ENCODE measurements at places on chromosomes 6 and 20.
A peak's percentile ranks its signal among the peaks of the same experiment; 100 is the strongest.

GRCh38 chr6:45436544-45437438 is 59.1 kb upstream of the SUPT3H start:
- ATAC-seq: no peak

GRCh38 chr20:63117151-63117550 is 98.8 kb downstream of the YTHDF1 start:
- no peak for ATAC-seq

GRCh38 chr20:63923651-63924050 is 28.7 kb downstream of the DNAJC5 start:
- ATAC-seq: no peak

GRCh38 chr6:132252113-132252512 is 149.2 kb downstream of the MOXD1 start:
- peak; percentile 97 for ATAC-seq

- ATAC-seq: no peak
Measured at GRCh38 chr20:55514531-55514930, 490.8 kb downstream of the CBLN4 start.

DNA sequence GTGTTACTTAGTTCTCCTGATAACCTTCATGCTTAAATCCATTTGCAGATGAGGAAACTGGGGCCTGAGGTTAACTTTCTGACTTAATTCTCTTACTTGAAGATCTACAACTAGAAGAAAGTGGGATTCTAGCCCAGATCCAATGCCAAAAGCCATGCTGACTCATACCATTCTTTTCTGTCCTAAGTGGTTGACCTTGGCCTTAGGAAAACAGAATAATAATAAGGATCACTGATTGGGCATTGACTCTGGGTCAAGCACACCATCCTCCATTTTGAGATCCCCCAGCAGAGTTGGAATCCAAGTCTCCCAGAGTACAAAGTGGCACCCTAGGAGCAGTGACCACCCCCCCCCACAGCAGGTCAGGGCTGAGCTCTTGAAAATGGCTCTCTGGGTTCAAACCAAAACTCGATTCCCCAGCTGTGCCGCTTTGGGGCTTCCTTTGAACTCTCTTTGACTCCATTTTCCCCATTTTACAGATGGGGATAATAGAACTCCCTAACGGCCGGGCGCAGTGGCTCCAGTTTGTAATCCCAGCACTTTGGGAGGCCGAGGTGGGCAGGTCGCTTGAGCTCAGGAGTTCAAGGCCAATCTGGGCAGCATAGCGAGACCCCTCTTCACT is 12.8 kb upstream of the ZNF217 start:
- no peak for ATAC-seq

GRCh38 chr6:122222761-122223160 is 176.7 kb upstream of the HSF2 start:
- no peak for ATAC-seq

DNA sequence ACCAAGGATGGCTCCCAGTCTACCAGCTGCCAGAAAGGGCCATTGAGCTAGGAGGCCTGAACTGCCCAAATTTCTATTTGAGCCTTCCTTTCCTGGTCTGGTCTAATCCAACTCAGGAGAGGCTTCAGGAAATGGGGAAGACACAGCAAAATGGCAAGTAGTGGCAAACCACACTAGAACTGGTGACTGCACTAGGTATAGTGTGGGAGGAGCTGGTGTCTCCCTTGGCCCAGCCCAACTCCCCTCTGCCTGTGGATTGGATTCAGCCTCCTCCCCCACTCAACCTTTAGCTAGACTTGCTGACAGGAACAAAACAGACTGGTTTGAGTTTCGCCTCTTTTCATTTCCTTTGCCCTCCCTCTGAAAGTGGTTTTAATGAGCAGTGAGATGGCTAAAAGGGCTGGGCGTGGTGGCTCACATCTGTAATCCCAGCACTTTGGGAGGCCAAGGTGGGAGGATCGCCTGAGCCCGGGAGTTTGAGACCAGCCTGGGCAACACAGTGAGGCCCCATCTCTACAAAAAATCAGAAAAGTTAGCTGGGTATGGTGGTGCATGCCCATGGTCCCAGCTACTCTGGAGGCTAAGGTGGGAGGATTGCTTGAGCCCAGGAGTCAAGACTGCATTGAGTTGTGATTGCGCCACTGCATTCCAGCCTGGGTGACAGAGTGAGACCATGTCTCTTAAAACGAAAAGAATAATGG is 17.5 kb downstream of the MRPS18A start:
- ATAC-seq: peak; percentile 72

GRCh38 chr6:162219266-162219665 is 508.3 kb downstream of the PRKN start:
- ATAC-seq: no peak

DNA sequence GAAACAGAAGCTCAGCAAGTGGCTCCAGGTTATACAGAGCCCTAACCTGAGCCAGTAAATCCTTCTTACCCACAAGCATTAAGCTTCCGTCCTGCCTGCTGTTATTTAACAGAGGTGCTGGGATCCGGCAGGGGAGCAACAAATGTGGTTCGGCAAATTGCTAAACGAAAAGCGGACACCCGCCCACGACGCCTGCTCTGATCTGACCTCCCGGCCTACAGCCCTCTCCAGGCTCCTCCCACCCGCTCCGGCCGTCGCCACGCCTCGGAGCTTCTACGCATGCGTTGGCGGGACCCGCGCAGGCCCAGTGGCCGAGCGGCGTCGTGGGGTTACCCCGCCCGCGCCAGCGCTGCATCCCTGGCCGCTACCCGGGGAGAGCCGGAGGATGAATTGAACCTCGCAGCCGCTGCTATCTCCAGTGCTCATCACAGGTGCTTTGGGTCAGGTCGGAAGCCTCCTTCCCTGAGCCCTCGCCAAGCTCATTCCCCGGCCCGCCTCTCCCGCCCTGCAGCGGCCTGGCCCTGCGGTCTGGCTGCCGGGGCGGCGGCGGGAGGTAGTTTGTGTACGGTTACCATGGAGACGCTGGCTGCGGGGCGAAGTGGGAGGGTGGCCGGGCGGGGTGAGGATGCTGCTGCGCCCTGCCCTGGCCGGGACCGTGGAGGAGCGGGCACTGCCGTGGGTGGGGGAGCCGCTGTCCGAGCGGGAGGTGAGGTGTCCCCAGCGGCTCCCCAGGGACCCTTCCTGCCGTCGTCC is at the start of gene ARMC2:
ARMC2 (plus strand) TSS at position 307 of the 753 bp plus-strand sequence. CDS start 5,846 bp downstream, outside the sequence.
- ATAC-seq: peak; percentile 98

GRCh38 chr6:132065556-132065955 is 114.4 kb upstream of the CCN2 start:
- no peak for ATAC-seq

GRCh38 chr6:14707971-14708465 is 537.9 kb upstream of the JARID2 start:
- ATAC-seq: no peak

DNA sequence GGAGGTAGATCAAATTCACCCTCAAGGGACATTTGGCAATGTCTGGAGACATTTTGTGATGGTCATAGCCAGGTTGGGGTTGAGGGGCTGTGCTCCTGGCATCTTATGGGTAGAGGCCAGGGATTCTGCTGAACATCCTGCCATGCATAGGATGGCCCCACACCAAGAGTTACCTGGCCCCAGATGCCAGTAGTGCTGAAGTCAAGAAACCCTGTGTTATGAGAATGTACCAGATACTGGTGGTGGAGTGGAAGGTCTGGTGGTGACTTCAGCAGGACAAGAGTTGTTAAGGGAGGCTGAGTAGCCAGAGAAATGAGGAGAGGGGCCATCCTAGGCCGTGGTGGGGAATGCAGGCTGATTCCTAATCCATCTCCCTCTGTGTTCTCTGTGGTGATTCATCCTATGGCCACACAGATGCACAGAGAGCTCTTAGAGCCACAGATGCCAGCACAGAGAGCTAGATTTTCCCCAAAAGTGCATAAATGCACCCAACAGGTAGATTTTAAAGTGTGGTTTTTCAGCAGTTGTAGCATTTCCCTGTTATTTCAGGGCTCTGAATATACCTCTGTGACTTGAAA is 43.6 kb downstream of the CDYL start:
- ATAC-seq: no peak

DNA sequence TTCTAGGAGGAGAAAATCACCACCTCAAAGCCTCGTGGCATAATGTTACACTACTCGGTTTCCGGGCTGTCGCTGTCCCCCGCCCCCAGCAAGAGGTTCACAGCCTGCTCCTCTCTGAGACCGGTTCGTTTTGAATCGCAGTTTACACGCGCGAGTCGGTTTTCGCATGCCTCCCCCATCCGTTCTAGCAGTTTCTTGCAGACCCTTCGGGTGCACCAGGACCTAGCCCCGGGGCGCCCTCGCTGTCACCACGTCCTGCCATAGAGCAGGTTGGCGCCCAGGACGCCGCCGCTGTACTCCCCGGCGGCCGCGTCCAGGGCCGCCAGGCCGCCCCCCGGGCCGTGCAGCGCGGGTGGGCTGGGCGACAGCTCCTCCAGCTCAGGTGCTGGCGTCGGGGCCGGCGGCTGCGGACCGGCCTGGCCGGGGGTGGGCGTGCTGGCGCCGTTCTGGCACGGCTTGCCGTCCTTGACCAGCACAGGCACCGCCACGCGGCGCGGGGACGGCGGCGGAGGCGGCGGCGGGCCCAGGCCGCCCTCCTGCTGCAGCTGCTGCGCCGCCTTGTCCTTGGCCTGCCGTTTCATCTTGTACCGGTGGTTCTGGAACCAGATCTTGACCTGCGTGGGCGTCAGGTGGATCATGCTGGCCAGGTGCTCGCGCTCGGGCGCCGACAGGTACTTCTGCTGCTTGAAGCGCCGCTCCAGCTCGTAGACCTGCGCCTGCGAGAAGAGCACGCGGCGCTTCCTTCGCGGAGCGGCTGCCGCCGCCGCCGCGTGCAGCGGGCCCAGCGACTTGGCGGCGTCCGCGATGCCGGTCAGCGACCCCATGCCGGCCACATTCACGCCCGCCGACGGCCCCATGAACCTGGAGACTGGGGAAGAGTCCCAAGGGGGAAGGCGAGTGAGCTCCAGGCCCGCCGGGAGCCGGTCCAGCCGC is 1.4 kb downstream of the NKX2-4 start:
- ATAC-seq: peak; percentile 37

DNA sequence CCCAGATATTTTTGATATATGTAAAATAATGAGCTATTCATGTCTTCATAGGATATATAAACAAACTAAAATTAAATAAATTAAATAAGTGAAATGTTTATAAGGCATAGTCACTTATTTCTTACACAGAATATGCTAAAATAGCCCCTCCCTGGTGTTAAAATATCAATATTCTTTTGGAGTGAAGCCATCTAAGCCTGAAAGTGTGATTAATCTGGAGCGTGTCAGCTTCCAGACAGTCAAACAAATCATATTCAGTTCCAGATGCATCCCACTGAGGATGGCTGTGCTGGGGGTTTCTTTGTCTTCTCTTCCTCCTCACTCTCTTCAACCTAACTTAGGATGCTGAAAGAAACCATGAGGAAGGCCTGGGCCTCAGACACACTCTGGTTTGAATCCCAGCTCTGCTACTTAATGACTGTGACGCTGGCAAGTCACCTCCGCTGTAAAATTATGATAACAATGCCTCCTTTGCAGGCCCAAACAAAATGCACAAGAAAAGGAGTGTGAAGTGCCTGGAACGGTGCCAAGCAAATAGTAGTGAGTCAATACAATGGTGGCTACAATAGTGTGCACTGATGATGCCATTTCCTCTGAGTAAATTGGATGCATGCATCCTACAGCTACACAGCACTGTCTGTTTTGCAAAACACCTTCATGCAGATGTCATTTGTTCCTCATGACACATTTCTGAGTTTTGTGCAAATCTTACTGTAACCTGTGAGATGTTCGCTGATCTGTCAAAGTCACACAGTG is 161.4 kb downstream of the FOXC1 start:
- ATAC-seq: peak; percentile 46

- ATAC-seq: no peak
Measured at GRCh38 chr20:11296221-11296620, 621.5 kb upstream of the BTBD3 start.

DNA sequence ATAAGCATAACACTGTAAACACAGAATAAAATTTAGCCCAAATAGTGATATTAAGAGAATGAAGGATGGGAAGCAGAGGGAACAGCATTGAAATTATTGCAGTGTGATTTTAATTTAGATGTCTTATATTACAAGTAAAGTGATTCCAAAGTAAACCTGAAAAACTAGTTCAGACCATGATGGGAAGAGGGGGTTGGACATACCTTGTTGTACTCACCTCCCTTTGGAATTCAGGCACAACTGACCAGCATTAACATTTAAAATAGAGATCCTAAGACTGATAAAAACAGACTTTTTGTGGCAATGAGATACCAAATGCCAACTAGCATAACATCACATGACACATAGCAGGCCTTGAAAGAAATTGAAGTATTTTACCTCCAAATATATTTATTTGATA is 262.6 kb upstream of the PRND start:
- no peak for ATAC-seq

GRCh38 chr20:4151991-4152695 is 136.8 kb upstream of the RNF24 start:
- ATAC-seq: no peak

DNA sequence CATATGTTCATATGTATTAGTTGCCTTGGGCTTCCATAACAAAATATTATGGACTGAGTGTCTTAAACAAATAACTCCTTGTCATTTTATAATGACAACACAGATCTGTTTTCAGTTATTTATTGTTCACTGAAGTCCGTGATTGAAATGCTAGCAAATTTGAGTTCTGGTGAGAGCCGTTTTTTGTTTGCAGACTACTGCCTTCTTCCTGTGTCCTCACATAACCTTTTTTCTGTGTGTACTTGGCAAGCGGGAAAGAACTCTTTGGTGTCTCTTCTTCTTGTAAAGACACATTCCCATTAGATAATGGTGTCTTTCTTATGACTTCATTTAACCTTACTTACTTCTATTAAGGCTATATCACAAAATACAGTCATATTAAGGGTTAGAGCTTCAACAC is 482.9 kb upstream of the EYS start:
- no peak for ATAC-seq
